ENCODE measurements at places on chromosomes 5 and 9.

DNA sequence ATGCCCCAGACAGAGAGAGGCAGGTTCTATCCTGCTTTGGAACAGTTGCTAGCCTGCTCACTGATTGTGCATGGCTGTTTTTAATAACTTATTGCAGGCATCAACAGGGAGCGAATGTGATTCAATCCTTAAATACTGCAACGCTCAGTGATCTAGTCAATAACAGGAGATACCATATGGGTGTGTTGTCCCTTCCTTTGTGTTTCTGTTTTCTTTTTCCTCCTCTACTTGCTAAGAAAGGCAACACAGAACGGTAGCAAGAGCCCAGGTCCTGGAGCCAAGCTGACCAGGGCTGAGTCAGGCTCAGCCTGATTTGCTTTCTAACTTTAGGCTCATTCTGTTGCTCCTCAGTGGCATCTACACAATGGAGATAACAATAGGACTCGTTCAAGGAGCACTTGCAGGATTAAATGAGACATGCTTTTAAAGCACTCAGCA, 98.6 kb upstream of the EQTN start:
- peak; percentile 59 for DNase-seq

DNA sequence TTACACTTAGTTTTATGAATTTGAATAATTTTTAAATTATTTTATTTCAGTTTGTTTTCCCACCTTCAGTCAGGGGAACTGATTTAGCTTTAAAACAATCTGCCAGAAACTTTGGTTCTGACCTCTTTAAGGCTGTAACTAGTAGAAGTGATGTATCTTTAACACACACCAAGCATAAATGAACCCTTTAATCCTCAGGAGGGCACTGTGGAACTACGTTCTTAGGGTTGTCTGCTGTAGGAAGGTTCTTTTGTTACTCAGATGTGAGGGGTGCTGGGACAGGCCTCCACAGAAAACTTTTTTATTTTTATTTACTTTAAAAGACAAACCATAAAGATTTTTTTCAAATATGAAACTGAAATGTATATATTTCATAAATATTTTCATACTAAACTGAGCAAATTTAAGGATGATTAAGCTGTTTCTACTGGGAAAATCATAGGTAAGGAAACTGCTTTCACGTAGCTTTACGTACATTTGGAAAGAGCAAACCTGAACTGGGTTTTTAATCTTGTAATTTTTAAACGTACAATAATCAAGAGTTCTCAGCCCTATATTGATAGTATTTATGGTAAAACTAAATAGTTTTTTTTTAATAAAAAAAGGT, 5.3 kb downstream of the KLF4 start:
- no peak for DNase-seq

DNA sequence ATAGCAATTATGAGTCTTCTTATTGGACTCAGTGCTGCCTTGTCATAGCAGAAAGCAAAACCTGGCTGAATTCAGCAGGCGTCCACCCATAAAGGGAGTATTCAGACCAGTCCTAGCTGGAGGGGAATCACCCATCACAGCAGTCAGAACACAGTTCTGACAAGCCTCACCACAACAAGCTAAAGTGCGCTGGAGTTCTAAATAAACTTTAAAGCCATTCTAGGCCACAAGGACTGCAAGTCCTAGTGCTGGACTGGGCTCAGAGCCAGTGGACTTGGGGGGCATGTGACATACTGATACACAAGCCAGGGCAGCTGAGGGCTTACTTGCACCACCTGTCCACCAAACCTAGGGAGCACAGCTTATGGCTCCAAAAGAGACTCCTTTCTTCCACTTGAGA, 115.3 kb upstream of the PCSK5 start:
- no peak for DNase-seq

- DNase-seq = no peak
These were observed 795 bp upstream of the ASS1 start for GRCh38 chr9:130443840-130444492.

DNA sequence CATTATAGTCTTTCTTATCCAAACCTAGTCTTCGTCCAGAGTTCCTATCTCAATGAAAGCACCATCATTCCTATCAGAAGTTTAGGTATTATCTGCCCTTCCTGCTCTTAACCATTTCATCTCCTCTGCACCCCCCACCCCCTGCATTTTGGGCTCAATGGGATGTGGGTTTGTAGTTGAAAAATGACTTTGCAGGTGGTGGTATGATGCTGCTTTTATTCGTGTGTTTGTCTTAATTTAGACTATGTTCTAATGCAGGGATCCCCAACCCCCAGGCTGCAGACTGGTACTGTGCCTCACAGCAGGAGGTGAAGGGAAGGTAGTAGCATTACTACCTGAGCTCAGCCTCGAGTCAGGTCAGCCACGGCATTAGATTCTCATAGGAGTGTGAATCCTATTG, 49.4 kb upstream of the ZNF608 start:
- no peak for DNase-seq

- no peak for DNase-seq
These were observed 364.2 kb upstream of the PDE4D start for GRCh38 chr5:60257596-60258271.

DNA sequence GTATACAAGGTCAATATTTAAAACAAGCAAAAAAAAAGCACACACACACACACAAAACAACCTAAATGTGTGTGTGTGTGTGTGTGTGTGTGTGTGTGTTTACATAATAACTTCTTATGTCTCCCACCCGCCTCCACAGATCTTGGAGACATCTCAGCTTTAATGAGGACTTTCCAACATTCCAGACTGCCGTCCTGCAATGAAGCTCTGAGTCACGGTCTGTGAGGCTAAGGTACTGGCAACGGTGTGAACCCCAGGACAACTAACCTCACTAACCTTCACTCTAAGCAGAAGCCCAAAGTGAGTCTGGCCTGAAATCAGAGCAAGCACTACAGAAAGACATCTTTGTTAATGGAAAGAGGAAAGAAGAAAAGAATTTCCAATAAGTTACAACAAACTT, 22.3 kb downstream of the ZNF474 start:
- no peak for DNase-seq

DNA sequence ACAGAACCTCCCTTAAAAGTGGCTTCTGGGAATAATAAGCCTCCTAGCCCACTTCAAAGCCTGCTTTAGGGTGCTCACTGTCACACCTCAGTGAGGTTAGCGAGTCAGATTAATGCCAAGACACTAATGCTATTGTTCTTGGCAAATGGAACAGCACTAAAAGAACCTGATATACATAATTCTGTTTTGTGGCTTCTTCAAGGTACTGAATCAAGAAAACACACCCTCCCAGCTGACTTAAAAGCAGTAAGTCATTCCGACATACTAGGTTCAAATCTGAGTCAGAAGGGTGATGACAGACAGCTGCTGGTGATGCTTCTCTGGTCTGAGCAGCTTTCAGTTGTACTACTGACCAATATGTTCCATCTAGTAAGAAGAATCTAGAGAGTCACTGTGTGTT, 121.6 kb downstream of the OXCT1 start:
- peak; percentile 37 for DNase-seq

- no peak for DNase-seq
These were observed 32.3 kb upstream of the GLDC start for GRCh38 chr9:6677803-6678202.

DNA sequence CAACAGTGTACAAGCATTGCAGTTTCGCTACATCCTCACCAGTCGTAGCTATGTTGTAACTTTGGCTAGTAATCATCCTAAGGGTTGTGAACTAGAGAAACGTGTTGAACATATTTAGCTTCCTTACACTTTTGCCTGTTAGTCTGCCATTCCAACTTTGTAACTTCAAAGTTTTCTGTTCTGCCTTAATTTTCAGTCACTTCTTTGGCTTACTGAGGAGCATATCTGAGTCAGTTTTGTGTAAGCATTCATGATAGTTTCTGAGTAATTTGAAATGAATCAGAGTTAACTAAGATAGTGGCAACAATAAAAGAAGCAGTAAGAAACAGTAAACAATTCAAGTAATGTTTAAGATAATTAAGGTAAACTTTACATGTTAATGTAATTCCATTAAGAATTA, 58.9 kb upstream of the MCCC2 start:
- DNase-seq = no peak

DNA sequence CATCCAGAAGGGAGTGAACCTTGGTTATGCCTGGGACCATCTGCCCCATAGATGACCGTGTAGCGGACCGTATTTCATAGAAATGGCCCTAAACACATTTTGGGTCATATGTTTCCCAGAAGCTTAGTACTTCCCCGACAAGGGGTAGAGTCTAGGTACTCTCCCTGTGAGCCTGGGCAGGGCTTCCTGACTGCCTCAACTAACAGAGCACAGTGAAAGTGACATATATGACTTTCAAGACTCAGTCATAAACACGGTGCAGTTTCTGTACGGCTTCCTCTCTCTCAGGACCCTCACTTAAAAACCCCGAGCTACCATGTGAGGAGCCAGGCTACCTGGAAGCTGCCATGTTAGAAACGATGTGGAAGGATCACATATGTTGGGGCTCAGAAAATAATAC, 20.9 kb downstream of the C9orf57 start:
- no peak for DNase-seq

GRCh38 chr5:162456086-162456485, 388.5 kb downstream of the GABRG2 start:
- no peak for DNase-seq

GRCh38 chr5:95904827-95905226, 56.8 kb downstream of the ELL2 start:
- DNase-seq = no peak

DNA sequence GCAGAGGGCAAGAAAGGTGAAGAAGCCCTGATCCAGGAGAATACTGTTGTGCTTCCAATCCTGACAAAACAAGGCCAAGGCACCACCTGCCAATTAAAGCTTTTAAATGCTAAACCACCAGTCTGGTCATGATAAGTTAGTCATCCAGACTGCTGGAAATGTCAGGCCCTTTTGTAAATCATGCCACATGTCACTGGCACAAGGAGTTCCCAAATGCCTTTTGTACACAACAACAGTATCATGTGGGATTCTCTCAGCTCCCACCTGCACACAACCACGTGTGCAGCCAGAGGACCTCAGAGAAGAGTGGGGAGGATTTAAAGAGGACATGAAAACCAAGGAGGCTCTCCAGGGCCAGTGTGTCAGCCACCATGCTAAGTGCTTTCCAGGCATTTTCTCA, 99.3 kb downstream of the CDK5RAP2 start:
- peak; percentile 22 for DNase-seq

DNA sequence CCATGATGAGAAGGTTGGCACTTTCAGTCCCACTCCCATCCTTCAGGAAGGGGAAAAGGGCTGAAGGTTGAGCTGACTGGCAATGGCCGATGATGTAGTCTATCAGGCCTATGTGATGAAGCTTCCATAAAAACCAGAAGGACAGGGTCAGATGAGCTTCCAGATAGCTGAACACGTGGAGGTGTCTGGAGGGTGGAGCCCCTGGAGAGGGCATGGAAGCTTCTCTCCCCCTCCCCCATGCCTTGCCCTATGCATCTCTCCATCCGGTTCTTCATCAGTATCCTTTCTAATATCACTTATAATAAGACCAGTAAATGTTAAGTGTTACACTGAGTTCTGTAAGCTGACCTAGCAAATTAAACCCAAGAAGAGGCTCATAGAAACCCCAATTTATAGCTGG, 32.6 kb upstream of the SMU1 start:
- DNase-seq = no peak

GRCh38 chr5:129904102-129904666, at the start of gene CHSY3:
Gene CHSY3, plus strand, starts transcription at chr5:129904465.
- DNase-seq = peak; percentile 33

- DNase-seq = no peak
These were observed 162.4 kb downstream of the ESM1 start for GRCh38 chr5:54823006-54823405.

DNA sequence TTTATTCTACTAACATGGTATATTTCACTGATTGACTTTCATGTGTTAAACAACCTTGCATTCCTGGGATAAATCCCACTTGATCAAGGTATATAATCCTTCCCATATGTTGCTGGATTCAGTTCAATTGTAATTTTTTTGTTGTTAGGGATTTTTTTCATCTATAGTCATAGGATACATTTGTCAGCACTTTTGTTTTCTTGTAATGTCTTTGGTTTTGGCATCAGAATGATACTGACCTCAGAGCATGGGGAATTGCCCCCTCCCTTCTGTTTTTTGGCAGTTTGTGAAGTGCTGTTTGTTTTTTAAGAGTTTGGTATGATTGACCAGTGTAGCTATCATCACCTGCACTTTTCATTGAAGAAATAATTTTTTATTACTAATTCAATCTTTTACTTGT, 176.8 kb upstream of the RASEF start:
- DNase-seq = no peak

GRCh38 chr5:121963392-121963791, 1.6 kb downstream of the SRFBP1 start:
- no peak for DNase-seq

DNA sequence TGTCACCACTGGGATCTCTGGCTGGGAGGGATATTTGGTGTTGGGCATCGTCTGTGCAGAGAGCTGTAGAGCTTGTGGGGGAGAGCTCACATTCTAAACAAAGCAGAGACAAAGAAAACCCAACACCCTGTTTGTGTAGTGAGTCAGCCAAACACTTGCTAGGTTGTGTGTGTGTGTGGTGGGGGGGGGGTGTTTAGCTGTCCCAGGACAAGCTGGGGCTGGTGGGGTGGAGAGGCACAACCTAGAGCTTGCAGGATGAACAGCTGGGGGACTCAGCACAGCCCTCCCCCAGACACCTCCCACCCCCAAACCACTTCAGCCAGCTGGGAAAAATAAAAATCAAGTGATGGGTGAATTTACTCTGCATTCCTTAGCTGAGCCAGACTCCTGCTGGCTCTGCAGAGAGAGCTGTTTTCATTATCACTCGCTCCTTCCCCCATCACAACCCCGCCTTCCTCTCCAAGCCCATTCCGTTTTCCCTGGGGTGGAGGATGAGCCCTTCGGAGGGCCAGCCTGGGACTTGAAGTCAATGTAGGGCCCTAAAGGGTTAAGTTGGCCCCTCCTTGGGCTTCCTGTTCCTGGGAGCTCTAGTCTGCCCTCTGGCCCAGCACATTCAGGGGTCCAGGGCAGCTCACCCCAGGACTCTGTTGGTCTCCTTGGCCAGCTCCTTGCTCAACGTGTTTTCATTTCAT, 2.6 kb downstream of the OLFML2A start:
- DNase-seq = peak; percentile 78

DNA sequence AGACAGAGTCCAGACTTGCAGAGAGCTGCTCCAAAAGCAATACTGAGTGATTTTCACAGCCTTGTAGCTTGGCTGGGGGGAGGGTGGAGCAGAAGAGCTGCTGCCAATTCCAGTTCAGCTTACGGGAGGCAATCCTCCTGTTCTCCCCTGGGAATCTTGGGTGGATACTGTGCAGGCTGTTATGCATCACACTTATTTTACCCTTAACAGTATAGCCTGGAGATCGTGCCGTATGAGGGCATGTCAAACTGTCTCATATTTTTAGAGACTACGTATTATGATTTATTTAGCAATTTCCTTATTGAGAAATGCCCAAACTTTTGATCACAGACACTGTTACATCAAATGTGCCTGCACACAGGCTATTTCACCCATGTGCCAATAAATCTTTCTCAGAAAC, 85.2 kb downstream of the BASP1 start:
- no peak for DNase-seq

- no peak for DNase-seq
These were observed 112.4 kb upstream of the APC start for GRCh38 chr5:112625246-112625645.

- DNase-seq = no peak
These were observed 523.5 kb downstream of the CAAP1 start for GRCh38 chr9:26369093-26369492.
